ENCODE measurements at places on chromosomes 5 and 9.

DNA sequence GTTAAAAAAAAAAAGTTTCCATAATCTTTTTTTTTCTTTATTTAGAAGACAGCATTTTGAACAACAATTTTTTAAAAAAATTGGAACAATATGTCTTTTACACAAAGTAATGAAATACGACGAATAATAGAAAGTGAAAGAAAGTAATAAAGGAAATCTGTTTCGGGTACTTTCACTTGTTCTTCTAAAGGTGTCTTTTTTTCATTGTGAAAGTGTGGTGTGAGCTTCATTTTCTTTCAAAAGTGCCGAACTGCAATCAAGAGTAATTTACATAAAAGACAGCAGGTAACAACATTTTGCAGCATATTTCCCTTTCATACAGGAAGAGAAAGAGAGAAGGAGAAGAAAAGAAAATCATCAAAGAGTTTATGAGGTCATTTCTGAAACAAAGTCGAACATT is 159.7 kb upstream of the CDH12 start:
- DNase-seq = no peak

GRCh38 chr9:125932746-125933455 is 185.7 kb downstream of the PBX3 start:
- no peak for DNase-seq

- DNase-seq = no peak
Observed at GRCh38 chr5:21862986-21863385, 990.2 kb downstream of the CDH12 start.

DNA sequence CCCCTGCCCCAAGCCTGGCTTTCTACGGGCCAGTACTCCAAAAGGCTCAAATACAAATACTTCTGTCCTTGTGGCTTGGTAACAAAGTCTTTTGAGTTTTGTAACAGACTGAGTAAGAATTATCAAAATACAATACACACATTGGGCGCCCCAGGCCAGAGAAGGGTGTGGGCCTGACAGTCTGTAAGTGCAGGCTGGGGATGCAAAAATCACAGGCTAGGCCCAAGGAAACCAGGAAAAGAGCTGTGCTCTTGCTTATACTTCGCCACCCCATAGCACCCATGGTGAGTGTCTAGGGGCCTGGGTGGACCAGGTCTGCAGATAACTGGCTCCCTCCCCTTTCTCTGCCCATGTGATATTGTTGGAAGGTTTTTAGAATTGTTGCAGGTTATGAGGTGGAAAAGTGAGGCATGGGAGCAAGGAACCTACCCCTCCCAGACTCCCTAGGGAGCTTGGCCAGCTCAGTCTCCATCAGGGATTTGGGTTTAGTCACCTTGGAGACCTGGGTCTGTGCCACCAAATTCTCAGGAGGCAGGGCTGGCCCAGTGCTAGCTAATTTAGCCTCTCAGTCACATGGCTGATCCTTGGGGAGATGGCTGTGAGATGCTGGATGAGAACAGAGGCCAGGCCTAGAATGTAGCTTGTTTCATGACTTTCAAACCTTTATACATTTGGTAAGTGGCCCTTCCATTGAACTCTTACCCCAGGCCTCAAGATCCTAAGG is 72.9 kb downstream of the TARS1 start:
- no peak for DNase-seq

- no peak for DNase-seq
Observed at GRCh38 chr5:119347991-119348390, 7.8 kb upstream of the TNFAIP8 start.

GRCh38 chr5:116359592-116359991 is 215.0 kb downstream of the SEMA6A start:
- DNase-seq = no peak

- no peak for DNase-seq
Observed at GRCh38 chr5:6378766-6379103, 388 bp upstream of the MED10 start.
